ENCODE measurements at places on chromosomes 7 and 10.

- DNase-seq: no peak
These were observed 167.2 kb downstream of the AKR1D1 start for GRCh38 chr7:138243430-138243829.

GRCh38 chr10:63757067-63757466, 235.9 kb downstream of the REEP3 start:
- no peak for DNase-seq

DNA sequence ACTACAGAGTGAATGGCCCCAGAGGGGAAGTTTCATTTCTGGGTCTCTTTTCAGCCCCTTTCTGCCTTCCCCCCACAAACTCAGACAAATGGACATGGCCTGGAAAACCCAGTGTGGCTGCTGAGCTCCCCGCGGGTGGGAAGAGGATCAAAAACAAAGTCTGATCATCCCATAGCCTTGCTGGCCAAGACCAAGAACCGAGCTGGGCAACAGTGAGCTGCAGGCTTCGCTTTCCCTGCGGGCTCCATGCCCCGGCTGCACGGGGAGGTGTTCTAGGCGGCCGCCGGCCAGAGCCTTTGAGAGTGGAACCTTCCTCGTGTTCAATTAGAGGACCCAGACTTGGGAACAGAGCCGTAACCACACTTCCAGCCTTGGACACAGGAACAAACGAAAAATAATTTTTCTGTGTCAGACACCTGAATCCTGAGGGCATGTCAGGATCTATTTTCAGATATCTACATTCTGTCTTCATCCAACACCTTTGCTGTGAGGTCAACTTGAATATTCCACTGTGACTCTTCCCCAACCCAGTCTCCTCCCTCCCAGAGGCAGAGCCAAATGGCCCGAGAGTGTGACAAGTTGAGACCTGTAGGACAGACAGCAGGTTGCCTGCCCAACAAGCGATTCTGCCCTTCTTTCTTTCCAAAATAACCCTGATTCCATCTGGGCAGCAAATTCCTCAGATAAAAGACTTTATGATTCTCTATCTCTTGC, 26.0 kb downstream of the WDR86 start:
- DNase-seq: no peak

DNA sequence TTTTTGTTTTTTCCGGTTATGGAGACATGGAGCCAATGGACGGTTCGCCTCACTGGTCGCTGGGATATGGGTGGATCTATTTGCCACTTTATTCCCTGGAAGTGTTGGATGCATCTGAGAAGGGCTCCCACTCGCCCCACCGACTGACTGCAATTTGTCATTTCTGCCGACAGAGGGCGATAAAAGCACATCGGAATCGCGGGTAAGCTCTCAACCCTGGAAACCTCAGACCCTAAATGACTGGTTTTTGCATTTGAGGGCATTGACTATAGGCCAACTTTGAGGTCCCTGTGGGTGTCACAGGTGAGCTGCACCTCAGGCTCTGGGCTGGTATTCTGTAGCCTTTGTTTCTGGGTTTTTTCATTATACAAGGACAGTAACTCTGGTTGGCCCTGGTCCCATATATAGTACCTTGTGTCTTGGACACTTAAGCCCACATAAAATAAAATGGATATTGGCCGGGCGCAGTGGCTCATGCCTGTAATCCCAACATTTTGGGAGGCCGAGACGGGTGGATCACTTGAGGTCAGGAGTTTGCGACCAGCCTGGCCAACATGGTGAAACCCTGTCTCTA, 11.9 kb upstream of the OPALIN start:
- no peak for DNase-seq

DNA sequence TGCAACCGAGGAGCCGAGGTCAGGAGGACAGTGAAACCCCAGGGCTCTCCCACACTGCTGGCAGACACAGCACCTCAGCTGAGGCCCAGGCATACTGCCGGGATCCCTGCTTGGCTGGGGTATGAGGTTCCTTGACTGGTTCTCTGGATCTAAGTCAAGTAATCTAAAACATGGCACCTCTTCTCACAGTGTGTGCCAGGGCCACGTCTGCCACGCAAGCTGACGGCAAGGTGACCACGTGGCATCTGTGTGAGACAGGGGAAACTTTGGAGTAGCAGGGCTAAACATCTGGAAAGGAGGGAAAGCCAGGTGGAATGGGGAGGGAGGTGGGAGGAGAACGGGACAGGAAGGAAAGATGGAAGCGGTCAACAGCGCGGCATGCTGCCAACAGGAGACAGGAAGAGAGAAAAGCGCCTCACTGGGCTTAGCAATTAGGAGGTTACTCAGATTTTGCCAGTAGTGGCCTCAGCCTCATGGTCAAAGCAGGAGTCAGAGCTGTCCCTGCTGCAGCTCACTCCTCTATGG, 103.7 kb downstream of the CXCL12 start:
- DNase-seq: no peak

DNA sequence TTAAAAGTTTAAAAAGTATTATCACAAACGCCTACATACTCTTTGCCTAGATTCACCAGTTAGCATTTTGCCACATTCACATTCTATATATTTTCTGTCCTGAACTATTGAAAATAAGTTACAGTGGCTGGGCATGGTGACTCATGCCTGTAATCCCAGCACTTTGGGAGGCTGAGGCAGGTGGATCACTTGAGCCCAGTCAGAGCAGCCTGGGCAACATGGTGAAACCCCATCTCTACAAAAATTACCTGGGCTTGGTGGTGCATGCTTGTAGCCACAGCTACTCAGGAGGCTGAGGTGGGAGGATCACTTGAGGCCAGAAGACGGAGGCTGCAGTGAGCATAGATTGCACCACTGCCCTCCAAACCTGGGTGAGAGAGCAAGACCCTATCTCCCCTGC, 5.3 kb downstream of the ARPC1A start:
- DNase-seq: no peak

DNA sequence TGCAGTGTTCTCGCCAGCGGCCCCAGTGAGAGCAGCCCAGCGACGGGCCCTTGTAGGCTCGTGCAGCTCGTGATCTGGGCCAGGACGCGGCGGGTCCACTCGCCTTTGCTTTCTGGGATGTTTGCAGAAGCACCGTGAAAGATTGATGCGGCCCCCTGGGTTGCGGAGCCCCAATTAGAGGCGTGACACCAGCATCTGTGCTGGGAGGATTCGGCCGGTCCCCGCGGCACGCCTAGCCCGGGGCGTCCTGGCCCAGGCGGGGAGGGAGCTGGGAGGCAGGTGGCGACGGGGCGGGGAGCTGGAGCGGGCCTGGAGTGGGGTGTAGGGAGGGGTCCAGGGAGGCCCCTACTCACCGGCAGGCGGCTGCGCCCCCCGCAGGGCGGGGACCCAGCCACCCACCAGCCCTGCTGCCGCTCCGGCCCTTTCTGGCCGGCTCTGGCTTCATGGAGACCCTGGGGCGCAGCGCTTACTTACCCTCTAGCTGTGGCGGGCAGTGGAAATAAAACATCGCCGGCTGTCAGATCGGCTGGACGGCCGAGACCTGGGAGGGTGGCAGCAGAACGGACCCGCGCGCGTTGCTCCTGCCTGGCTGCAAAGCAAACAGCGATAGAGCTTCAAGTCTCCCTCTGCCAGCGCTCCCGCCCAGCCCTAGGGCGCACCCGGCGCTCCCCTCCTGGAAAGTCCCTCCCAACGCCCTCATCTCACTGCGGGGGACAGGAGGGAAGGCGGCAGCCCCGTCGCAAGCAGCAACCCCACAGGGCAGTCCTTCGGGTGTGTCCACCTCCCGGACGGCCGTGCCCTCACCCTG, 752 bp downstream of the DRGX start:
- DNase-seq: no peak

- DNase-seq: no peak
These were observed 133.5 kb upstream of the PRSS58 start for GRCh38 chr7:142391191-142391992.

DNA sequence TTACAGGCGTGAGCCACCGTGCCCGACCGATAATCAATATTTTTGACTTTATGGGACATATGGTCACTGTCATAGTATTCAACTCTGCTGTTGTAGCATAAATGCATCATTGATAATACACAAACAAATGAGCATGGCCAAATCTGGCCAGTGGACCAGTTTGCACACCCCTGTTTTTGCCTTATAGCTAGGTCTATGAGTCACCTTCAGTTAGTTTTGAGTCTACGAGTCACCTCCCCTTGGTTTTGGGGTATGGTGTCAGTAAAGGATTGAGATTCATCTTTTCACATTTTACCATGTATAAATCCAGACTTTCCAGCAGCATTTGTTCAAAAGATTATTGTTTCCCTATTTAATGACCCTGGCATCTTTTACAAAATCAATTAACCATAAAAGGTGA, 362.5 kb upstream of the NRP1 start:
- no peak for DNase-seq

GRCh38 chr10:128540128-128540762, 414.0 kb upstream of the MKI67 start:
- no peak for DNase-seq

GRCh38 chr7:103075337-103075918, 488 bp downstream of the ARMC10 start:
- no peak for DNase-seq

DNA sequence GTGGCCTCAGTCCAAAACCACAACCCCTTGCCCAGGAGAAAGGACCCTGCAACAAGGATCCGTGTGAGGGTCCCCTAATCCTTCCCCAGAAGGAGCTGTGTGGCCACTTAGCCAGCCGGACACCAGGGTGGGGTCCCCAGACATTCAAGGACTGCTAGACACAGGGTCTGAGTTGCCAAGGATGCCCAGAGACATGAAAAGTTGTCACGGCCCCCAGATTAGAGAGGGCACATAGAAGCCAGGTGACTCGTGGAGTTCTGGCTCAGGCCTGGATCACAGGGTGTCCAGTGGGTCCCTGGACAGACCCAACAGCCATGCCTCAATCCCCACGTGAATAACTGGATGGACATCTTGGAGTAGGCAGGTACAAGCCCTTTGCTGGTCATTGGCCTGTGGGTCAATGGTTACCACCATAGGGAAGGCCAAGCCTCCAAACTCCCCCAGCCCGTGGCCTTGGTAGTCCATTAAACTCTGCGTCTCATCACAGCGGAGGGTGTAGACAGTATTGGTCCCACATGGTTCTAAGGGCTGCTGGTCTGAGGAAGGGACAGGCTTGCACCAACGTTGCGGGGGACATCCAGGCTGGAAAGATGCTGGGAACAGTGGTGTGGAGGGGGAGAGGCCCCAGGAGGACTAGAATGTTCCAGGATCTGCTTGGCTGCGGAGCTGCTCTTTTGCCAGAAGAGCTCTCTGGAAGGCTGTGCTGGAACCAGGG, 205.9 kb upstream of the PPP2R2D start:
- DNase-seq: no peak

DNA sequence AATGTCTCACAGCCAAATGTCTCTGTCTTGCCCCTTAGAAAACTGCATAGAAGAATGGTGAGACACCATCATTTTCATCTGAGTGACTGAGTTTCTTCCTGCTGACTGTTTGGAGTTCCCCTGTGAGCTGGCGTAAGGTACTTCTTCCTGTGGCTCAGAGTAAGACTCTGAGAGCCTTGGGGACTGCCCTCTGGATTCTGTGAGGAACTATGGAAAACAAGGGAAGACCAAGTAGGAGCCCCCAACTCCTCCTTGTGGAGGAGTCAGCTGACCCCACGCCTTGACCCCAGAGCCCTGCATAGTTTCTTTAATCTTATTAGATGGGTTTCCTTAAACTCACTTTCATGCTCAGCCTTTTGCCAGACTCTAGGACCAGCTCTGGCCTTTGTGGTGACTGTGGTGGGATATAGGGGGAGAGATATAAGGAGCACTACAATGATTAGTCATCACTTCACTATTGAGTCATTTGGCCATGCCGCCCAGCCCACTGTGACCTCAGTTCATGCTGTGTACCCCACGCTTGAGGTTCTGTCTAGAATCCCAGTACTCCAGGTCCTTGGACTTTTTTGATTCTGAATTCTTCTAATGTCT, 51.8 kb upstream of the FAM133B start:
- no peak for DNase-seq

GRCh38 chr7:2514473-2515423, 4.8 kb upstream of the LFNG start:
- no peak for DNase-seq

DNA sequence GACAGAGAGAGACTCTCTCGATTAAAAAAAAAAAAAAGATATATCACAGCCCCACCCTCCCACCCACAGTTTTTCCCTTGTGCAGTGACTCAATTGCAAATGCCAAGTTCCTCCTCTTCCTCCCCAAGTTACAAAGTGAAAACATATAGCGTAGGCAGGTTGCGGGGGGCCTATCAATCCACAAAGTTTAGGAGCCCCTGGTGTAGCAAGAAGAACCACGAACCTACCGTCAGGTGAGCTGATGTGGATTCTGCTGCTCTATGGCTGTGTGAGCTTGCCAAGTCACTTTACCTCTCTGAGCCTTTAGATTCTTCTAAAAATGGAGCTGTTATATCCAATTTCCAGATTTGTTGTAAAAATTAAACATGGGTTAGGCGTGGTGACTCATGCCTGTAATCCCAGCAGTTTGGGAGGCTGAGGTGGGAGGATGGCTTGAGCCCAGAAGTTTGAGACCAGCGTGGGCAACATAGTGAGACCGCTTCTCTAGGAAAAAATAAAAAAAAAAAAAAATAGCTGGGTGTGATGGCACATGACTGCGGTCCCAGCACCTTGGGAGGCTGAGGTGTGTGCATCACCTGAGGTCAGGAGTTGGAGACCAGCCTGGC, 8.2 kb upstream of the RHBDD2 start:
- no peak for DNase-seq

GRCh38 chr10:78283069-78283682, 249.5 kb downstream of the RPS24 start:
- DNase-seq: no peak

- DNase-seq: no peak
These were observed 114.4 kb upstream of the GLI3 start for GRCh38 chr7:42351316-42351935.

DNA sequence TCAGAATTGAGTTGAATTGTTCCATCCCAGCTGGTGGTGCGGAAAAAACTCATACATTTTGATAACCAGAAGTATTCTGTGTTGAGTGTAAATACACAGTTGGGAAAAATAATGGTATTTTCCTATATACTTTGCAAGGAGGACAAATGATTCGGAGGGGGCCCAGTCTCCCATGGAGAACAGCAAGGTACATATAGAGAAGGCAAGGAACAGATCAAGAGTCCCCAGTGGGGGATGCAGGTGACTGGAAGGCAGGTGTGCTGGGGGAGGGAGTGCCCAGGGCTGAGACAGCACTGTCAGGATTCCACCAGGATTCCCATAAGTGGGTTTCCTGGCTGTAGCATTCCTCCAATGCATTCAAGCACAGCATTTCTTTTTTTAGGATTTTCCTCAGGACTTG, 10.8 kb upstream of the ADCY1 start:
- DNase-seq: no peak

DNA sequence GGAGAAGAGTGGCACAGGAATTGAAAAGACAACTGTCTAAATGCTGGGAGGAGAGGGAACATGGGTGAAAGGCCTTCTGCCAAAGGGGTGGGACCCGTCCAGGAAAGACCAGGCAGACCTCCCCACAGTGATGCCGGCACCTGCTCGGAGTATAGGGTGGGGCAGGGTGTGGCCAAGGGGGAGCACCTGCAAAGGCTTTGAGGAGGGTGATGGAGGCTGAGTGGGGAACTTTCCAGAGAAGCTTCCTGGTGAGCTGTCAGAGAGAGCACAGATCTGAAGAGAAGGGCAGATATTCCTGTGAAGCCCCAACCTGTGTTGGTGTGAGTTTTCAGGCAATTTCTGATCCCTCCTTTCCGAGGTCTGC, 263.4 kb upstream of the GRB10 start:
- no peak for DNase-seq

GRCh38 chr7:107014387-107015023, 30.0 kb upstream of the PRKAR2B start:
- no peak for DNase-seq

- no peak for DNase-seq
These were observed 1.9 kb downstream of the CACNB2 start for GRCh38 chr10:18142151-18142550.

- no peak for DNase-seq
These were observed 7.0 kb downstream of the PSD start for GRCh38 chr10:102411341-102412255.
